ENCODE measurements at places on chromosomes 5 and 9. TPM values are rescaled to one million over a fixed set of nuclear protein-coding genes. Genes with fewer than 3 reads are reported as not detected.

The PCA3 gene
- total RNA-seq = not detected

The LRRC19 gene
- not detected for total RNA-seq

The CAVIN4 gene
- 1.1 TPM for total RNA-seq

DNA sequence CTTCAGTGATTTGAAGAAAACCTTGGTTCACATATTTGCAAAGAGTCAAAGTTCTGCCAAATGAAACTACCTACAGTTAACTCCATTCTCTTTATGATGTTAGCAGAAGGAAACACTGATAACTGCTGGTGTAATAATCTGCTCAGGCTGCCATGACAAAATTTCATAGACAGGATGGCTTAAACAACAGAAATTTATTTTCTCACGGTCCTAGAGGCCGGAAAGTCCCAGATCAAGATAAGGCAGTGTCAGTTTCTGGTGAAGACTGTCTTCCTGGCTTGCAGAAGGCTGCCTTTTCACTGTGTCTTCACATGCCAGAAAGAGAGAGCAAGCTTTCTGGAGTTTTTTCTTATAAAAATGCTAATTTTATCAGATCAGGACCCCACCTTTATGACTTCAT is 102.4 kb upstream of the PARP8 start:
- H3K36me3 ChIP-seq = no peaks in the 10 kb centered on the region

- no peak overlapping the region for H3K27ac ChIP-seq
- peaks cover 19% of the 10 kb centered on the region for H3K4me1 ChIP-seq
- no peak for DNase-seq
- peak overlapping the region; percentile 67 for H3K4me3 ChIP-seq
Observed at GRCh38 chr5:170634256-170634990, 130.6 kb downstream of the KCNIP1 start.

DNA sequence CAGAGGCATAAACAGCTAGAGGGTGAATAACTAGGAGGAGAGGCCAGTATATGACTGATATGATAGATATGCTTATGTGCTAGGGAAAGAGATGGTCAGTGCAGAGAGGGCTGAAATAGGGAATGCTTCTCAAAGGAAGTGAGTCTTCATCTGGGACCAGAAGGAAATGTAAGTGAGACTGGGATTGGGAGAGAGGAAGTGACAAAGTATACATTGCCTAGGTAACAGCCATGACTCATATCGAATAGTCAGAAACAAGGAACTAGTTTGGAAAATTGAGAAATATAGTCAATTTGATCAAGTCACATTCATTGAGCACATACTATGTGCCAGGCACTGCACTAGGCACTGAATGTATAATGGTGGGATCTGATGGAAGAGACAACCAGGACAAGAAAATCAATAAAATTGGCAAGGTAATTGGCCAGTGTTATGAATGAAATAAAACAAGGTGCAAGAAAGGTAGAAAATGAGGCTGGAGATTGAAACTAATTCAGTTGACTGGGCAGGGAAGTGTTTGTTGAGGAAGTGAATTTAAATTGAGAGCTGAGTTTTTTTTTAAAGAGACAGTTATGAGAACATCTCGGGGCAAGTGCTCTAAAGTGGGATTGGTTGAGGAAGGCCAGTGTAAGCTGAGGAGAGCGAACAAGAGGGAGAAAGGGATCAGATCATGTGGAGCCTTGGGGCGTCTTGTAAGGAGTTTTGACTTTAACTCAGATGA is 4.3 kb downstream of the ERAP2 start:
- H3K27ac ChIP-seq = peak overlapping the region; percentile 93
- H3K4me3 ChIP-seq = peak overlapping the region; percentile 71
- peaks cover 50% of the 10 kb centered on the region for H3K4me1 ChIP-seq

- peak within 1 kb of the TSS; percentile 93 for H3K27ac ChIP-seq
- H3K4me3 ChIP-seq = peak within 1 kb of the TSS; percentile 95
- peaks cover 10% of the 10 kb centered on the region for H3K4me1 ChIP-seq
- H3K27me3 ChIP-seq = peaks cover 10% of the 10 kb centered on the region
- peaks cover 4% of the 10 kb centered on the region for H3K36me3 ChIP-seq
Observed at GRCh38 chr5:77086689-77087483, at the start of gene ZBED3. Gene ZBED3, minus strand, starts transcription at chr5:77087285. Its CDS starts 9,407 bp downstream, at chr5:77077878.

- H3K36me3 ChIP-seq = peaks cover 43% of the 10 kb centered on the region
- H3K4me3 ChIP-seq = no peak overlapping the region
- peaks cover 10% of the 10 kb centered on the region for H3K4me1 ChIP-seq
- no peak overlapping the region for H3K27ac ChIP-seq
Observed at GRCh38 chr9:5025416-5025815, 40.3 kb downstream of the JAK2 start.
